ENCODE measurements at places on chromosomes 5 and 9.

DNA sequence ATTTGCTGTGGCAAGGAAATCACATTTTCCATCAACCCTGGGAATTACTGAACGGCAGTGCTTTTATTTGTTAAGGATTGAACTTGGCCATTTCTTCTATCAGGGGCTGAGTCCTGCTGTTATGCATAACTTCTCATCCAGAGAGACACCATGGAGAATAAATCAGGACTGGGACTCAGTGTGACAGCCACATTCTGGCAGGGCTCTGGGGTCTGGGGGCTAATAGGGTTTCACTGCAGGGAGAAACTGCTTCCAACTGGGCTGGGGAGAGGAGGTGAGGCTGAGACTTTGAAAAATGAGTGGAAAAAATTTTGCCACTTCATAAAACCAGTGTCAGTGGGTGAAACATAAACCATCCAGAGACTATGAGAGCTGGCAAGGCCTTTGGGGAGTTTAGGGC is 95.7 kb upstream of the ALDH1B1 start:
- no peak for DNase-seq

- DNase-seq: no peak
Observed at GRCh38 chr9:127567730-127568617, 44.1 kb upstream of the STXBP1 start.

DNA sequence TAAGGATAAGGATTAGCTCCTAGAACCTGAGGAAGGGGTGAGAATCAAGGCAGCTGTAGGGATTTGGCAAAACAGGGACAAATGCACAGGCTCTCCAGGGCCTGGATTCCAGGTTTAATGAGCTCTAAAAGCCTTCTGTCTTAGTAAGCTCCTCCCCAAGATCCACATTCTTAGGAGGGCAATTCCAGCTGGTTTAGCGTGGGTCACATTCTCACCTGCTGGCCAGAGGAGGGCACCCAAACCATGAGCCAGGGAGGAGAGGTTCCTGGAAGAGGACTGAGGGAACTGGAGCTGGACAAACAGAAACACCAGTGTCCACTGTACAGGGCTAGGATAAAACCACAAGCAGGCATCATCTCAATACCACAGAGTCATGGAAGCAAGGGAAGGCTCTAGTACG is 480.0 kb downstream of the CCDC171 start:
- peak; percentile 54 for DNase-seq

- peak; percentile 62 for DNase-seq
Observed at GRCh38 chr9:22413884-22414283, 32.7 kb upstream of the DMRTA1 start.

GRCh38 chr5:125530833-125531615 is 784.6 kb upstream of the ZNF608 start:
- DNase-seq: no peak

- DNase-seq: no peak
Observed at GRCh38 chr5:175829813-175830585, 41.4 kb upstream of the CPLX2 start.

DNA sequence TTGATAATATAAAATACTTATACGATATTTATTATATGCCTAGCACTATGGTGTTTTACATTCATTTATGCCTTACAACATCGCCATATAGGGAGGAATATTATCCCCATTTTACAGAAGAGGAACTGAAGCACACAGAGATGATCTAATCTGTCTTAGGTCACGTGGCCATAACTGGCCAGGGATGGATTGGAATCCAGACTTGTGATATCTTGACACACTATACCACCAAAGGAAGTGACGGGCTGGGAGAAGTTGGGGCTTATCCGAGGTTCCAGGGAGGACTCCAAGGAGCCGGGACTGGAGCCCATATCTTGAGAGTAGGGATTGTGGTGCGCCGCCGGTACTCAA is 129.8 kb downstream of the TMEM174 start:
- no peak for DNase-seq

GRCh38 chr5:76657091-76657490 is 33.9 kb upstream of the F2RL2 start:
- DNase-seq: peak; percentile 33

- no peak for DNase-seq
Observed at GRCh38 chr5:68436686-68437520, 221.3 kb downstream of the PIK3R1 start.

DNA sequence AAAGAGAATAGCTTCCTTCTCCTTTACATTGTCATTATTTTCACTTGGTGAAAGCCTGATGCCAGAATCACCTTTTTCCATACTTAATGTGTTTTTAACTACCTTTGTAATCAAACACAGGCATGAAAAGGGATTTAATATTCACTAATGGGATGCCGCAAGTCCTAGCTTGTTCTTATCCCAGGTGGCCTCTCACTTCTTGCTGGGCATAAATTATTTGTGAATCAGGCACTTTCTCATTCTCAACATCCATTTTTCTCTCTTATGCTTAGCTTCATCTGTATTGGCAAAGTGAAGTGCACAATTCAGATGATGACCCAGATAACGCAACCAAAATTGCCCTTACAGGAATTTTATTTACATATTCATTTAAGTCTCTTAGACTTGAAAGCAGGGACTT is 10.9 kb downstream of the ACTL7B start:
- DNase-seq: no peak

DNA sequence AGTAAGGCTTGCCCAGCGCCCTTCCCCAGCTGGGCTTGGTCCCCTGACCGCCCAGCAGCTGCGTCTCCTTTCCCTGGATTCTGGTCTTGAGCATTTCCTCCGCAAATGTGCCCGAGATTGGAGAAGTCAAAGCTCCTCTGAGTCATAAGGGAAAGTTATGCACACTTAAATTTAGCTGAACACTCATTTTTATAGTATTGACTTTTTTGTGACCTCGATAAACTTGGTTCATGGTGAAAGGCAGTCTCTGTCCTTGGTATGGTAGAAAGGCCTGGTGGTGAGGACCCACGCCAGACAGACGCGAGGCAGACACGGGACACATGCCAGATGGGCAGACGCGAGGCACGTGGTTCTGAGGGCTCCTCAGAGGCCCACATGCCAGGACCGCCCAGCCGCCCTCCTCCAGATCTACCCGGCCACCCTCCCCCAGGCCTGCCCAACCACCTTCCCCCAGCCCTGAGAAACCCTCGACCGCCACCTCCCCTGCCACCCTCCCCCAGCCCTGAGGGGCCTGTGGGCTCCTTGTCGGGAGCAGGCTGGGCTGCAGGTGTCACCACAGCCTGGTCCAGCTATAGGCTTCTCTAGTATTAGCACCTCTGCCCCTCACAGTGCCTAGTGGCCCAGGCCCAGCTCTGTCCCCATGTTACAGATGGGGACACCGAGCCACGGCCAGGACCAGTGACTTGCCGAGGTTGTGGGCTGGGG is 60.9 kb upstream of the CACNA1B start:
- DNase-seq: no peak

GRCh38 chr5:1538741-1539392 is 15.1 kb upstream of the LPCAT1 start:
- DNase-seq: no peak

DNA sequence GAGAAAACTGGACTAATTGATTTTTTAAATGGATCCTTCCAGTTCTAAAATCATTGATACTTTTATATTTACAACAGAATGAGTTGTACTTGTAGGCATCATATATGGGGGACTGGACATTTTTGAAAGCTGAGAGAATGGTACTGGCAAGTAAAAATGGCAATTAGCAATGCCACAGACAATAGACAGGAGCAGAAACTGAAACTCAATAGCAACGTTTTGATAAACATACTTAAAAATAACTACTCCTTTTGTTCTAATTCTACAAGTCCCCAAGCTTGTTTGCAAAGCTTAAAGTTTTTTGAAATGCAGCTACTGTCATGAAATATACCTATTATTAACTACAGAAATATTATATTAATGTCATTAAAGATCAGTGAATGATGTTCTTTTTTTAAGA is 52.8 kb upstream of the FBXL7 start:
- no peak for DNase-seq

- no peak for DNase-seq
Observed at GRCh38 chr5:74469234-74469994, 171.1 kb downstream of the ENC1 start.

GRCh38 chr5:56350011-56350596 is 117.0 kb upstream of the ANKRD55 start:
- DNase-seq: no peak

GRCh38 chr5:166441-167372 is 24.6 kb upstream of the LRRC14B start:
- no peak for DNase-seq

DNA sequence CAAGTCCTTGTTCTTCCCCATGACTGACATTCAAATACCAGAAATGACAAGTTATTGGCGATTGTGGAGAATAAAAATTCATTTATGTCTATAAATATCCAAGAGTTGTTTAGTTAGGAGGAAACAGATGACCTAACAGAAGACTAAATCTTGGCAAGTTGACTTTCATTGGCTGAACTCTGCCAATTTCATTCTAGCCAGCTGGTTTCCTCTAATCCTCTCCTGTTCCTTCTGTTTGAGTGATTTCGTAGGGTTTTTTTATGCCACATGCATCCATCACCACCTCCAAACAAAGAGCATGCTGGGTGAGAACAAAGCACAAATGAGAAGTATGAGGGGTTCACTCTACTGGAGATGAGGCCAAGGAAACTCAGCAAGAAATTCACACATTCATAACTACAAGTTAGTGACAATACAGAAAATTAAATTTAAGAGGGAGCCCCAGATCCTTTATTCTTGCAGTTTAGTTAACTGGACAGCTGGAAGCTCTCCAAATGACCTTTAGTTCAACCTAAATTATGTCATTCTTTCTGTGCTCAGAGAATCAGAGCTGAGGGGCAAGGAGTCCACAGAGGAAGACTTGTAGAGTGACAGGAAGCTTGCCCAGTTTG is 932.0 kb downstream of the TLE4 start:
- DNase-seq: no peak

DNA sequence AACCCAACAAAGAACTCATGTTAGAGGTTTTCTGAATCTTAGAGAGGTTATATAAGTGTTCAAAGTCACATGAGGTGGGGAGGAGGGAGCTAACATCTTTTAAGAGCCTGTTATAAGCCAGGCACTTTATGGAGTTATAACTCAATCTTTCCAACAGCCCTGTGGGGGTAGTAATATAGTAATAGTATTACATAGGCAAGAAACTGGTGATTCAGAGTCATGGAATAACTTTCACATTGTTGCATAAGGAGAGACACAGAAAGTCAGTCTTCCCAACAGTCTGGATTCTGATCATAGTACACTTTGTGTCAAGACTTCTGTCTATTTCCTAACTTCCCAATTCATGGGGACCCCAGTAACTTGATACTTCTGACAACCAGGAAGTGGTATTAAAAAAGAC is 89.2 kb downstream of the ACER2 start:
- DNase-seq: no peak

DNA sequence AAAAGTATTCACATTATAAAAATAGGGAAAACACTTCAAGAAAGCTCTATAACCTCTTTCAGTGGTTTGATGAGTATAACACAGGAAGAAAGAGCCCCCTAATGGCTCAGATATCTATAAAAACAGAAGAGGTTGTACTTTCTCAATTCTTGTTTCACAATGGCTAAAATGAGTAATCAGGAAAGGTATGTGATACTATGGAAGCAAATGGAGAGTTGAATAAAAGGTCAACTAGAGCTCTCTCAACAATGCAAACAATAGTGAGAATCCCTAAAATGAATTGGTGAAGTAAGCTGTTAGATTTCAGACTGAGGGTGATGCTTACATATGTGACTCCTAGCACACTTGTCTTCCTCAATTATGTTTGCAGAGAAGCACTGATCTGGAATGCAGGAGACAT is 584.6 kb upstream of the CDH18 start:
- peak; percentile 56 for DNase-seq

DNA sequence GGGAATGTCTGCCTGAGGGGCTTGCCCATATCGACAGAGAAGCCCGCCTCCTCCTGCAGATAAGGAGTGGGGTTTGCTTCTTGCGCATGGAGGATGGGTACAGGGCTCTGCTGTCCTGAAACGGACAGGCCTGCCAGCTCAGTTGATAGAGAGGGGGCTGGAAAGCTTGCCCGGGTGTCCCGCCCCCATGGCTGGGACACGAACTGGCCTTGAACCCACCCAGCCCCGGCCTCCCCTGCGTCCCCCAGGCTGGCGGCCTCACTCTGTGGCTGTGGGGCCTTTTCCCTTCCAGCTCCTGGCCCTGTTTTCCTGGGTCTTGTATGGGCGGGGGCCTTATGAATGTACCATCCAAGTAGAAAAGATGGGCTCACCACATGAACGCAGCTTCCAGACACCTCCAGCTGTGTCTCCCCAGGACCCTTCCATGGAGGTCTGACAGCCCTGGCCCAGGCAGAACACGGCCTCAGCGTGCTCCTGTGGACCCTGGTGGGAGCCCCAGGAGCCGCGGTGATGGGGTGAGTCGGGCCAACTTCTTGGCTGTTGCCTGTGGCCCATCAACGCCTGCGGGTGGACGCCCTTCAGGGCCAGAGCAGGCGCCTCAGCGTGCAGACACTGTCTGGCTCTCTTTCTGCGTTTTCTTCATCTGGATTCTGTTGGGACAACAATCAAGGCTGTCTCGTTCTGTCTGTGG is 15.9 kb upstream of the SLC2A6 start:
- DNase-seq: no peak

- peak; percentile 77 for DNase-seq
Observed at GRCh38 chr5:35478856-35479682, 138.6 kb upstream of the SPEF2 start.

All from RCC 7860 (cell line).